ENCODE measurements at places on chromosomes 6 and 20. TPM values are rescaled to one million over a fixed set of nuclear protein-coding genes. Genes with fewer than 3 reads are reported as not detected.

GRCh38 chr6:135535989-135536414 is 38.5 kb upstream of the AHI1 start:
- DNase-seq: no peak

GRCh38 chr6:3791526-3792203 is 40.2 kb upstream of the PXDC1 start:
- no peak for DNase-seq

- no peak for DNase-seq
Observed at GRCh38 chr6:20441921-20442320, 40.2 kb downstream of the E2F3 start.

GRCh38 chr6:21828704-21829103 is 235.2 kb downstream of the SOX4 start:
- DNase-seq: no peak

DNA sequence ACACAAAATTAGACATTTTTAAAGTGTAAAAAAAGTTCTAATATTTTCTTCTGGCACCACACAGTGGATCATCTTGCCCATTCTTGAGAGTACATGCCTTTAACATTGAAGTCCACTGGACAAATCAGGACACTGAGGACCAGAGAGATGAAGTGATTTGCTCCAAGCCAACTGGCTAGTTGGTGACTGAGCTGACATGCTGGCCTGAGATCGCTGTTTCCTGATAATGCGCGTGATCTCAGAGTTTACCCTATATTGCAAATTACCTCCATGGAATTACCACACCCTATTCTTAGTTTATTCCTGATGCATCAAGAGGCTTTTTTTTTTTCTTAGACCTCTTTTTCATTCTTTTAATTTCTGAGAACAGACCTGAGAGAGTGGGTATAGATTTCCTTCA is 432.8 kb downstream of the CD83 start:
- DNase-seq: no peak

DNA sequence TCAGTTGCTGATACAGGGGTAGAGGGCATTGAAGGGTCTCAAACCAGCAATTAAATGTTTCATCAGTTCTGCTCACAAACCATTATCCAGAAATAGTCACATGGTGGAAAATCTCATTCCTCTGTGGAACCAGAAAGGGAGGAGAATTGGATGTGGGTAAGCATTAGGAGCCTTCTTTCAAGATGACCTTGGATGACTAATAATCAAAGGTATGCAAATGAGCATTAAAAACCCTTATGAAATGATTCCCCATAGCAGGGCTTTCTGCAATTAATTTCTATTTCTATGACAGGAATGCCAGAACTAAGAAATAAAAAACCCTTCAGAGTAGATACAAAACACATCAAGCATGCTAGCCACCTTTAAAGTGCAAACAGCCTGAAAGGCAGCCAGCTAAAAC is 37.4 kb upstream of the HCRTR2 start:
- no peak for DNase-seq

DNA sequence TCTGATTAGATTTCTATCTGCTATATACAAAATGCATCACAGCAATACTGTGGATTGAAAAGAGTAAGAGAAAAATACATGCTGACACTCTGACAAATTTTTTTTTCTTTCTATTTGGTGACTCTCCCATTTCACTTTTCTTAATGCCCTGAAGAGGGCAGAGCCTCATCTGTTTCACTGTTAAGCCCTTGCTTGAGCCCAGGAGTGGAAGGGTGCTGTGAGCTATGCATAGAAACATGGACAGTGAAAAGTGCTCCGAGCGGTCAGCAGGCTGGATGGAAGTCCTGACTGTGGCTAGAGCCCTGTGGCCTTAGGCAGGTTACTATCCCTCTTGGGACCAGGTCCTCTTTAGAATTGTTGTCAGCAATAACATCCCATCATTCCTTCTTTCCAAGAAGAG is 17.4 kb upstream of the CSE1L start:
- DNase-seq: no peak

DNA sequence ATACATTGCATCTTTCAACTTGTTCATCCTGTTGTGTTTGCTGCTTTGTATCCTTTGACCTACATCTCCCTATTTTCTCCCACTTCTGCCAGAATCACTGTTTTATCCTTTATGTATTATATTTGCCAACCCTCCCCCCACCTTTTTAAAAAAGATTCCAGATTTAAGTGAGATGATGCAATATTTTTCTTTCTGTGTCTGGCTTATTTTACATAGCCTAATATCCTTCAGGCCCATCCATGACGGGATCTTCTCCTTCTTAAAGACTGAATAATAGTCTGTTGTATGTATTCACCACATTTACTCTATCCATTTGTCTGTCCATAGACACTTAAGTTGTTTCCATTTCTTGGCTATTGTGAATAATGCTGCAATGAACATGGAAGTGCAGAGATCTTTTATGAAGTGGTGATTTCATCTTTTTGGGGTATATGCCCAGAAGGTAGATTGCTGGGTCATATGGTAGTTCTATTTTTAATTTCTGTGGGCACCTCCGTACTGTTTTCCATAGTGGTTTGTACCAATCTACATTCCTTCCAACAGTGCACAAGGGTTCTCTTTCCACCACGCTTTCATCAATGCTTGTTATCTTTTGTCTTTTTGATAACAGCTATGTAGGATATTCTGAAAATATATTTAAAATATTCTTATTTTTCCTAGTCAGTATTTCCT is 181.0 kb downstream of the CDKAL1 start:
- no peak for DNase-seq

- DNase-seq: no peak
Observed at GRCh38 chr6:44222486-44223318, 693 bp upstream of the SLC29A1 start.

DNA sequence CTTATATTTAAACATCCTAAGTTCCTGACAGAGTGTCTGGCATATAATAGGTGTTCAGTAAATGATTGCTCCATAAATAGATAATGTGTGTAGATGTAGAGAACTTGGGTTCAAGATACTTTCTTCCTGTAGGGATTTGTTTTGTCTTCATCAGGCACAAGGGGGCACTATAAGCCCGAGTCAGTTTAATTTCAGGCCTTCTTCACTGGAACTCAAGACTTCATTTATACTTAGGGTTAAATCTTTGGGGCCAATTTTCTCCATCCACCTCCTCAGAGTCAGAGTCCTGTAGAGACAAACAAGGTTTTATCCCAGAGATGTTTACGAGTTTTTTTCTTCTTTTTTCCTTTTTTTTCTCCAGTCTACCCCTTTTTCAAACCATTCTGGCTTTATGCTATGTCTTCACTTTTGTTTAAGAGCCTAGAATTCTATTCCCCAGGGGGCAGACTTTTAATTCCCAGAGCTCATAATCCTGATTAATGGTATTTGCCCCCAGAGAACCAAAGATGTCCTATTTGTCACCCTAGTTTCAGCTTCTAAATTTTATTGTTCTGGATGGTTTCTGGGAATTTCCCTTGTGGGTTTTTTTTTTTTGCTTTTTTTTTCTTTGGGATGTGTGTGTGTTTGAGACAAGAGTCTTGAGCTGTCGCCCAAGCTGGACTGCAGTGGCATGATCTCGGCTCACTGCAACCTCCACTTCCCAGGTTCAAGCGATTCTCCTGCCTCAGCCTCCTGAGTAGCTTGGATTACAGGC is 88.4 kb downstream of the HFE start:
- no peak for DNase-seq

DNA sequence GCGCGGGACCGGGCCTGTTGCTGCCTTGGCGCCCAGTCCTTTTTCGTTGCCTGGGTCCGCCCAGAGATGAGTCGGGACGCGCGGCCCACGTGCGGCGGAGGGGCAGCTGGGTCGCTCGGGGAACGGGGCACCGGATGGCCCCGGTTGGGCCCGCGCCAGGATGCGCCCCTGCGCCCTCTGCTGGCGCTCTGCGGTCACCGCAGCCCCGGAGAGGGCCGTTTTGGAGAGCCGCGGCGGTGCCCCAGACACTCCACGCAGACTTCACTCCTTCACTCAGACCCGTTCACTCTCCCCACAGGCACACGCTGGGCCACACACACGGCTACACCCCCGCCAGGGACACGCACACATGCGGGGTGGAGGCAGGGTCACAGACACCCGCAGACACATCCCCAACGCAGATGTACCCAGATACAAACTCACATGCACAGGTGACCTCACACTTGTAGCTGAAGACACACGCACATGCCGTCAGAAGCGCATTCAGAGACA is 38.8 kb downstream of the SRC start:
- DNase-seq: peak; percentile 84

DNA sequence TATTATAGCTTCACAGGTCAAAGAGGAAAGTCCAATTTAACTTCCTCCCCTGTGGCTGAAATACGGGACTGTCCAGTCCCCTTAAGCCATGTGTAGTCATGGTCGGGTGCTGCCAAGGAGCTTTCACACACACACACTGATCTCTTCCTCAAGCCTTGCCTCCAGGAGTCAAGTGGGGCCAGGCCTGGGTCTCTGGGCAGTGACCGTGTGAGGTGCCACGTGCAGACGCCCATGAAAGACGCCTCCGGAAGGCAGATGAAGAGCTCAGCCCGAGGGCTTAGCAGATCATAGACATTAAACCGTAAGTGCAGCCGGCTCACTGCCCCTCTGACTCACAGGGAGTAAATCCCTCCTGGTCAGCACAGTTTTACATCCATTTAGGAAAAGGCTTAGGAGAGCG is 4.2 kb downstream of the GABRR2 start:
- no peak for DNase-seq

DNA sequence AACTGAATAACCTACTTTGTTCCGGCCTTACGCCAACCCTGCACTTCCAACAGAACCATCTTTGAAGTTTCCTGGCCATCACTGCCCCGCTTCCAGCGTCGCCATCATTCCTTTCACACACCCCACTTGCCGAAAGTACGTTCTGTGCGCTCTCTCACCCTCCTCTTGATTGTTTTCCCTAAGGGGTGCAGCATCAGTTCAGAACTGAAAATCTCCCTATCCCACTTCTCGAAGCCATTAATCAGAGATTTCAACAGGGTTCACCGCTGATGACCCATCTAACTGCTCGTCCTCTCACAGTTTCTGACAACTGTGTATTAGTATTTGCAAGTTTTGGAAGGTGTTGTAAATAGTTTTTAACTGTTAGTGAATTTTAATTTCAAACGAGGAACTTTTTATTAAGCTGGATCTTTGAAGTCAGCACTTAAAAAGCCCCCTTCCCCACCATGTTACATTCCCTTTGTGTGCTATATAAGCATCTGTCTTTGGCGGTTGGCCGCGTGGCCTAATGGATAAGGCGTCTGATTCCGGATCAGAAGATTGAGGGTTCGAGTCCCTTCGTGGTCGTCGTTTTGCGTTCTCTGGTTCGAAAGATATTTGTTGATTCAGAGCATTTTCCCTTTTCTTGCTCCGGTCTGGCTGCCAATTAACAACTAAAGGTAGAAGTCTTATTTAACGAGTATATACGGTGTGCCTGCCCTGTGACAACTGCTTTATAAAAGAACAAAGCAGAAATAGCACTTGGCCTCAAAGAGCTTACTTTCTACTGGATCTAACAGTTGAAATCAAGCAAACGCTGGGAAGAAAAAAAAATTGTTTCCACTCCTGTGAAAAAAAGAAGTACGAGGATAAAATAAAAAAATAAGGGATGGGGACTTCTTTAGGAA is 42.6 kb downstream of the TRIM27 start:
- DNase-seq: peak; percentile 60

DNA sequence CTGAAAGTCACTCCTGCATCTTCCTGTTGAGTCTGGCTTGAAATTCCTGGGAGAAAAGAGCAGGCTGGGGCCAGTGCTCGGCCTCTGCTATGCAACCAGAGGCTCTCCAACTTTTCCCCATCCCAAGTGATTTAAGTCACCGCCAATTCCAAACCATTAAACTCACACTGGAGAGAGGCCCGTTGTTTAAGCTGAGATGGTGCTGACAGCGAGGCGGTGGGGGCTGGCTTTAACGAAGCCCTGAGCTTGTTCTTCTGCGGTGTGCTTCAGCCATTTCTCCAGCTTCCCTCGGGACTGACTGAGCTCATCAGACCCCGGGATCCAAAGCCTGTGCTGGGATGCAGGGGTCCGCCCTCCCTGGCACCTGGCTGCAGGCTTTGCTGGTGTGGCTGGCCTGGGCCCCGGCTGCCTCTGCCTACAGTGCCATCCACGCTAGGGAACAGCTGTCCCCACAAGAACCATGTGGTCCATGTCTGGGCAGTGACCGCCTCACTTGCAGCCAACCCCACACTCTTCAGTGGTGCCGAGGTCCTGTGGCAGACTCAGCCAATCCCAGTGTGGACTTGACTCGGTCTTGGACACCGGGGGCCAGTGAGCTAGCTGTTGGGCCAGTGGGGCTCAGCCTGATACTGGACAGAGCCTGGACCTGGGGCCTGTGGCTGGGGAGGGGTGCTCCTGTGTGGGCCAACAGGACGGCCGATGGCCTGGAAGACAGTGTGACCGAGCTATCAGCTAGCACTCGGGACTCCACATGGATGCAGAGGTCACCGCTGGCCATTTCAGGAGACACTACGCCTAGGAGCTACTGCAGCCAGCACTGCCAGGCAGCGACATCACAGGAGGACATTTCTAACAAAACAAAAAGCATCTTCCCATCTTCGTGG is 21.2 kb downstream of the RAMACL start:
- peak; percentile 74 for DNase-seq

GRCh38 chr20:17533396-17533795 is 2.2 kb upstream of the BFSP1 start:
- no peak for DNase-seq

- DNase-seq: no peak
Observed at GRCh38 chr6:137405806-137406205, 88.4 kb downstream of the OLIG3 start.

GRCh38 chr20:10558635-10559187 is 115.1 kb downstream of the JAG1 start:
- no peak for DNase-seq

DNA sequence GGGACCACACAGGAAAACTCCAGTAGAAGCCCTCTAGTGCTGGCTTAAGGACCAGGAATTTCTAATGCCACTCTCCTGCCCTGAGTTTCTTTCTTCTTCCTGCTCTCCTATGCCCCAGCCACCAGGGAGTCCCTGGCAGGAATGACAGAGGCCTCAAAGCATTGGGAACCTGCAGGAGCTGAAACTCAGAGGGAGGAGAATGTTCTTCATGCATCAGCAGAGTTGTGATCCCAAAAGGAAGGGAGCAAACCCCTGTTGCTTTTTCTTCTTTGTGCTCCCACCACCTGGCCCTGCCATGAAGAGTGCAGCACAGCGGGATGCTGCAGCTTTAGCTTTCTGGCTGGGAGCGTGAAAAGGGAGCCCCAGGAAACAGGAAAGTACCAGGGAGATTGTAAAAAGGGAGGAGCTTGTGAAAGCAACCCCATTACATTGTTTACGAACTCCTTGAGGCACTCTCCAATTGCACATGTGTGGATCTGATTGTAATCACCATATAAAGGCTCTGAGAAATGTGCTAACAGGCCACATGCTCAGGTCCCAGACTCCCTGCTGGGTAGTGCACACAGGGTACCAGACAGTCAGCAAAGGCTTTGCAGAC is 34.7 kb upstream of the FKBP1A start:
- no peak for DNase-seq

The HLA-B gene
- total RNA-seq: 402 TPM

The GHRH gene
- total RNA-seq: not detected

The APCDD1L gene
- 0.22 TPM for total RNA-seq

The DCBLD1 gene
- 9.0 TPM for total RNA-seq

The MUC22 gene
- total RNA-seq: 0.08 TPM

The TBX18 gene
- 0.93 TPM for total RNA-seq

The CRISP2 gene
- not detected for total RNA-seq

The MEI4 gene
- total RNA-seq: not detected

The TBXT gene
- not detected for total RNA-seq

The C20orf202 gene
- 0.15 TPM for total RNA-seq

The EYS gene
- not detected for total RNA-seq

The SYCP2 gene
- total RNA-seq: 0.49 TPM
